ENCODE measurements at places on chromosomes 6 and 20.
A peak's percentile ranks its signal among the peaks of the same experiment; 100 is the strongest.

DNA sequence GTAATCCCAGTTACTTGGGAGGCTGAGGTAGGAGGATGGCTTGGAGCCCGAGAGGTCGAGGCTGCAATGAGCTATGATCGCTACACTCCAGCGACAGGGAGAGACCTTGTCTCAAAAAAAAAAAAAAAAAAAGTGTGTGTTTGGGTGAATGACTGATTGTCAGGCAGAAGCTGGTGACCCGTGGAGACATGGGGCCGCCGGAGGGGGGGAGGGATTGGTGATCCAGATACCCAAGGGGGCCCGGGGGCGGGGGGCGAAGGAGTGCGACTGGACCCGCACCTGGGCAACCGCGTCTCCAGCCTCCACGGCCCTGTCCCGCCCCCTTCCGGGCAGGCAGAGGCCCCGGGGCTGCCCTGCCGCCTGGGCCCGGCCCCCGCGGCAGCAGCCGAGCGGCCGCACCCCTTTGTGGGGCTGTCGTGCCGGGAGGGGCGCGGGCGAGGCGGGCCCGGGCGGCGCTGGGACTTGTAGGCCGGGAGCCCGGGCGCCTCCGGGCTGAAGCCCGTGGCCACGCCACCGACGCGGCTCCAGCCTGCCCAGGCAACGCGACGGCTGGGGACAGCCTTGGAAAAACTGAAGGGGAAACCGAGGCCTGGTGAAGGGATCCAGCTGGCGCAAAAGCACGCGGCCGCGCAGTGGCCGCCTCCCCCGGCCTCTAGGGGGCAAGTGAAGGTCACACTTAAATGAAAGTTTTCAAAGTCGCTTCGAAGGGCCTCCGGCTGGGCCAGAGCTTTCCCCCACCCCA, 2.1 kb upstream of the RBM38 start:
- no peak for DNase-seq

- no peak for DNase-seq
Observed at GRCh38 chr6:164628302-164628931, 681.0 kb downstream of the C6orf118 start.

GRCh38 chr20:20248620-20249200, 119.2 kb upstream of the INSM1 start:
- no peak for DNase-seq

DNA sequence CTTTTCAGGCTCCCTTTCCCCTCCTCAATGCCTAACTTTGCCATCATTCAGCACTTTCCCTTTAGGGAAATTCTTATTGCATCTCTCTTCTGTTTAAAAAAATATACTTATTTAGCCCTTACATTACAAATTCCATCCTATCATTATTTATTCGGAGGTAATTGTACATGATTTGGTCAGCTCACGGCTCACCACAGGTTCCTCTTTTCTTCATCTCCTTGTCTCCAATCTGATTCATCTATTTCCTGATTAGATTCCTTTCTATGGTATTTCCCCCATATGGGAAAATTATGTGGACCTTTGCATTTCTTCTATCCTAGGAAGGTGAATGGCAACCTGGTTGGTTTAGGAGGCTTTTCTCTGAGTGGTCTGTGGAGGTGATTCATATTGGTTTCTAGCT, 12.9 kb upstream of the EMILIN3 start:
- DNase-seq: no peak

- DNase-seq: no peak
Observed at GRCh38 chr20:20597966-20598365, 114.5 kb downstream of the RALGAPA2 start.

GRCh38 chr6:79250107-79250514, 15.6 kb upstream of the HMGN3 start:
- DNase-seq: no peak

- peak; percentile 73 for DNase-seq
Observed at GRCh38 chr20:50144362-50144761, 9.2 kb downstream of the PEDS1 start.

DNA sequence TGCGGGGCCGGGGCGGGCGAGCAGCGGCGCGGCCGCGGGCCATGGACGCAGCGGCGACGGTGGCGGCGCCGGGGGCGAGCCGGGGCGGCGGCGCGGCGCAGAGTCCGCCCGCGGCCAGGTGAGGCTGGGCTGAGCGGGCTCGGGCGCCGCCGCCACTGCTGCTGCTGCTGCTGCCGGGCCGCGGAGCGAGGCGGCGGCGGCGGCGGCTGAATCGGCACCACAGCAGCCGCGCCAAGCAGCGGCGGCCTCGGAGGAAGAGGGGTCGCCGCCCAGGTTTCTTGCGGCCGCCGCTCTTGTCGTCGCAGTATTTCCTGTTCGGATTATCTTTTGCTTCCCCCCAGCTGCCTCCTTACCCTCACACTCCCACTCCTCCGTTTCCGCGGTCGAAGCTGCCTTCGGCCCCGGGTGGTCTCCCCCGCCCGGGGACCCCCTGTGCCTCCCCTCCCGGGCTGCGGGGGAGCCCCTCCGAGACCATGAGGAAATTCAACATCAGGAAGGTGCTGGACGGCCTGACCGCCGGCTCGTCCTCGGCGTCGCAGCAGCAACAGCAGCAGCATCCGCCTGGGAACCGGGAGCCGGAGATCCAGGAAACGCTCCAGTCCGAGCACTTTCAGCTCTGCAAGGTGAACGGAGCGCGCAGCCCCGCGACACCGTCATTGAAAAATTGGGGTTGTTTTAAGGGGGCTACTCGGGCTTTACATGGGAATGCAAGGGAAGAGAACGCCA, at the start of gene STXBP5:
Gene STXBP5, plus strand, starts transcription at position 358 of the 726 bp plus-strand sequence. Its CDS starts 116 bp downstream, at position 474.
- DNase-seq: no peak

- DNase-seq: no peak
Observed at GRCh38 chr6:62103186-62103859, 182.7 kb downstream of the KHDRBS2 start.

DNA sequence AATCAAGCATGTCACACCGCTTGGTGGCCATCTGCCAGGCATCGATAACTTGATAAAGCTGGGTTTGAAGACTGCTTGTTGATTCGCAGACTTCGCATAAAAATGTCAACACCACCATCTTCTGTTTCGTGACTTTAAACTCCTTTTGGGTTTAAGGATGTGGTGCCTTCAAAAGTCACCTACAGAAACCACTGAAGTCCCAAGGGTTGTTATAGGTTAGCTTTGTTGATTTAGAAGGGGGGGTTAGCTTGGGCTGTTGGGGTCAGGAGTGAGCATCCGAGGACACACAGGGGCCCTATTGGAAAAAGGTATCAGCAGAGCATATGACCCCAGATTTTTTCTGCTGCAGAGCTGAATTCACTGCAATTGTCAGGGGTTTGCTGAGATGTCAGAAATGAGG, 76.7 kb upstream of the SSTR4 start:
- no peak for DNase-seq

- no peak for DNase-seq
Observed at GRCh38 chr20:44361021-44361420, 5.5 kb downstream of the HNF4A start.

Measured in GOT3 (cell line).